Progenitor cell of endocrine pancreas (in vitro differentiated cells): ENCODE measurements at places on chromosomes 1 and 21.

DNA sequence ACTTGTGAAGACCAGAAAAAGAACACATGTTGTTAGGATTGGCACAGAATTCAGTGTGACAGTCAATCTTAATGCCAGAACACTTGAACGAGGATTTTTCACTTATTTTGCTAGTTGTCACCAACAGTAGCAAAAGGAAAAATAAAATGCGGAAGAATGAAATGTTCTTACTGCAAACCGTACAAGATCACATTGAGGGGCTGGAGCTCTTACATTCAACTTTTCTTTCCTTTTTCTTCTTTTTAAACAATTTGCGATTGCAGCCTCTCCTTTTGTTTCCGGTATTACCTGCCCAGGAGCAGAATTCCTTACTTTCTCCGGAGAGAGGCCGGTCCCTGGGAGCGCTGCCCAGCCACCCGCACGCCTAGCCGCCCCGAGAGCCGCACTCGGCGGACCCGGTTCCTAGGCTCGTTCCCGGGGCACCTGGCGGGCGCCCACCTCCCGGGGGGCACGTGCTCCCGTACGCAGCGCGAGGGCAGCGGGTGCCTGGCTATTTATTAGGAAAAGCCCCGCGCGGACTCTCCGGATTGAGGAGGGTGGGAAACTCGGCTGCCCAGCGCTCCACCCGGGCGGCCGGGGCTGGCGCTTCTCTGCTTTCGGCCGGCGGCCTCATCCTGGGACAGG is 1.2 kb upstream of the CAMTA1 start:
- no peak for DNase-seq

DNA sequence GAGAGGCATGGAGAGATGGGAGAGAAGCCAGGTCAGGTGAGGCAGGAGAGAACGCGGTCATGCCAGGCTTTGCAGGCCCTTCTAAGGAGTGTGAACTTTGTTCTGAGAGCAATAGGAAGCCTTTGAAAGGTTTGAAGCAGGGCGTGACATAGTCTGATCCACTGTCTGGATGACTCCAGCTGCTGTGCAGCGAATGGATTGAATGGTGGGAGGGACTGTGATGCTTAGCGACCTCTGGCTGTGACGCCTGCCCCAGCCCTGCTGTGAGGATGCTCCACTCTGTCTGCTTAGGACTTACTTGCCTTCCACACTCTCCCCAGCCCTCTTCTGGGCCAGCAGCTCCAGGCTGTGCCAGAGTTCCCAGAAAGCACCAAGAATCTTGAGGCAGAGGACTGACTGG is 41.8 kb upstream of the POU3F1 start:
- no peak for DNase-seq

- no peak for DNase-seq
Measured at GRCh38 chr1:55418208-55419000, 203.2 kb upstream of the USP24 start.

DNA sequence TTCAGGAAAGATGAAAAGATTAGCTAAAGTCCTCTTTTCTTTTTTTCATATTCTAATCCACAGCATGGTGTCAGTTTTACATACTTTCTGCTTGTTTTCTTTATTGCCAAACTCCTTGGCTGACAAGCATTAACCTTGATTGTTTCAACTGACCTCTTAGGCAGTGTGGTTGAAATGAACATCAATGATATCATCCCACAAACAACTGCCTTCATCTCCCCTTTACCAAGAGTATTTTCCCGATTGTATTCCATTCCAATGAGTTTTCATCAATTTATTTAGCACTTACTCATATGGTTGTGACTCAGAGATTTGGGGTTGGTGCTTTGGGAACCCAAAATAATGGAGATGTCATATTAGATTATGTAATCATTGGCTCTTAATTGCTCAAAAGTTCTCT is 71.8 kb downstream of the SPAG17 start:
- DNase-seq: no peak

DNA sequence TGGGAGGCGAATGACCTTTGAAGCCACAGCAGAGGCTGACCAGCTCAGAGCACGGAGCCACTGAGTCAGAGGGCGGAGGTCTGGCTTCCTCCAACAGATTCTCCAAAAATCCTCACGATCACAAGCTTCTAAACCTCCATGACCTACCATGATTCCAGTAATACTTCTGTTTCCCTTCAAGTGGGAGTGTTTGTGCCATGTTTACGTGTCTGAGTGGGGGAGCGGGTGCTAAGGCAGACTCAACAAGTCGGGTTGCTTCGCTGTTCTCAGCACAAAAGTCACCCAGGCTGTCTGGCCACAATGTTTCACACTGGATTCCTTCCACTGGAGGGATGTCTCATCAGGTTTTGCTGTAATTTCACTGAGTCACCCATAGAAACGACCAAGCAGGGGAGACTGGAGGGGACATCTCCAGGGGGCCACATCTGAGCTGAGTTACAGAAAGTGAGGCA is 86.2 kb downstream of the SLC66A1 start:
- no peak for DNase-seq

DNA sequence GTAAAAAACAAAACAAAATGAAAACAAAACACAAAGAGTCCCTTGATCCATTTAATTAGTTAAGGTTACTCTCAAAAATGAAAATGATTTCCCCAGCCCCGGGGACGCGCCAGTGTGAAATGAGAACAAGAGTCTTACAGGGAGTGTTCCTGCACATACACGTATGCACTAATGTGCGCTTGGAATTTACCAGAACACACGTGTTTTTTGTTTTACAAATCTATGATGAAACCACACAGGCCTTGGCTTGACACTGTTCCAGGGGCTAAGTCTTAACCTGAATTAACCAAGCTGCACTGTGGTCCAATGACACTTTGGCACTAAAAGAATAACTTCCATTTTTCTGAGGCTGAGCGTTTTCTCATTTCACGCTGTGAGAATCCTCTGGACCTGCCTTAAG is 63.7 kb downstream of the SLC45A1 start:
- no peak for DNase-seq

DNA sequence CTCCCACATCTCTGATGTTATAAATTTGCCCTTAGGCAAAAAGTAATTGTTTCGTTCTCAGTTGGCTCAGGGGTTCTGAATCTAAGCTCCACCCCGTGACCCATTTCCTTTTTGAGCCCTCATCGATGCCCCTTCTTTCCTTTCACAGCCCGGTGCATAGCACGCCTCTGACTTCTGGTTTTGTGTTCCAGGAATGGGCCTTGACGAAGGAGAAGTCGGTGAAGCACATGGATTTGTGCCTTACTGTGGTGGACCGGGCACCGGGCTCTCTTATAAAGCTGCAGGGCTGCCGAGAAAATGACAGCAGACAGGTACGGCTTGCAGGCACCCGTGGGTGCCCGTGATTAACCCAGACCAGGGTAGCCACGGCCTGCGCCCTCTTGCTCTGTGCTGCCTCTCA is 151.9 kb downstream of the PGBD5 start:
- no peak for DNase-seq

DNA sequence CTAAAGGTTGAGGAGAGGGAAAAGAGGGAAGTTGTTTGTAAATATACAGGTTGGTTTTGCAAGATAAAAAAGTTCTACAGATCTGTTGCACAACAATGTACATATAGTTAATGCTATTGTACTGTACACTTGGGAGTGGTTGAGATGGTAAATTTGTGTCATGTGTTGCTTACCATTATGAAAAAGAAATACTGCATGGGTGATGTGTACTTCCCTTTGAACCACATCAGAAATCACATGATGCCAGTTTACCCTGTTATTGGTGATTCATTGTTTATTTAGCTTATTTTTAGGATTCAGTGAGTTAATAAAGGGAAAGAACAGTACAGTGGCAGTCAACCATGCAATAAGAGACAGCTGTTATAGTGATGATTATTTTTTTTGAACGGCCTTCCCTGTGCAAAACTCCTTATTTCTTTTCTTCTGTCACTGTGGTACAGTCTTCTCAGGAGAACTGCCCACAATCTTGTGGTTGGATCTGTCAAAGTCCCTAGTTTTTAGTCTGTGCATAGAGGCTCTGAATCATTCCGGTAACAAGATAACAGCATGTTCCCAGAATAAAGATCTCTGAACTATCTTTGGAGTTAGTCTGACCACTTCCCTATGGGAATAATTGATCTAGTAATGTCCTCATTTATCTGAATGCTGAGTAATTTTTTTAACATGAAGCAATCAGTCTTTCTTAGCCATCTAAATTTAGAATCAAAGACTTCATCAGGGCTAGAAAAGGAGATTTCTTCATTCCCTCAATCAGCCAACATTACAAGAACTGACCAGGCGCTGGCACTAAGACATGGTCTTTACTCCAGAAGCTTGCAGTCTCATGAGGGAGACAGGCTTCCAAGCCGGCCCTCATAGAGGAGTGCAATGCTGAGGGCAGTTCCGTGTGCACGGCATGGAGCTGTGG is 84.2 kb downstream of the SH3GLB1 start:
- no peak for DNase-seq

DNA sequence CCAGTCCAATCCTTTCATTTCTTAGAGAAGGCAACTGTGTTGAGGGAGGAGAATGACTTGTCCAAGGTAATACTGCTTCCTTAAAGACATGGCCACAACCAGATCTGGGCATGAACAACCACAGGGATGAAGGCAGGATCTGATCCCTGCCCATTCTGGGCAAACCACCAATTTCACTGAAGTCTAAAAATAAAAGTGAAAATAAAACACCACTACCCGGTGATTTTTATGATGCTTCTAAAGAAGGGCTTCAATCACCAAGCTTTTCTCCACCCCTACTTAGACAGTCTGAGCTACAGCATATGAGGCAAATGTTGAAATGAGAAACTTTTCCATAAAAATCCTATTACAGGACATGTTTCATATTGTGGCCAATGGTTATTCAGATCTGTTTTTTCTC is 133.0 kb downstream of the PTPN14 start:
- DNase-seq: no peak

DNA sequence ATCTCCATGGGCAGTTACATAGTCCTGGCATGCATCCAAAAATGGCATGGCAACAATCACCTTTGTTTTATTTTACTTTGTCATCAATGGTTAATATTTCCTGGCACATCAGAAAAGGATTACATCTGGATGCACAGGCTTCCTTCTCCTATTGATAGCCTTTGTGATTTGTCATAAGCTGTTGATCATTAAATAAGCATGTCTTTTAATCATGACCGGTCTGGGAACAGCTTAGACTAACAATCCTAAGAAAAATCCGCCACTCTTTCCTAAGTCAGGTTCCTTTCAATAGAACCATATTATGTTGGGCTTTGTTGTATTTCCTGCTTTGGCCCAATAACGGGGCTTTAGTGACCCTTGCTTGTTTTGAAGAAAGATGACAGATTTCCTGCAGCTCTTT is 330.6 kb downstream of the DUSP10 start:
- no peak for DNase-seq

DNA sequence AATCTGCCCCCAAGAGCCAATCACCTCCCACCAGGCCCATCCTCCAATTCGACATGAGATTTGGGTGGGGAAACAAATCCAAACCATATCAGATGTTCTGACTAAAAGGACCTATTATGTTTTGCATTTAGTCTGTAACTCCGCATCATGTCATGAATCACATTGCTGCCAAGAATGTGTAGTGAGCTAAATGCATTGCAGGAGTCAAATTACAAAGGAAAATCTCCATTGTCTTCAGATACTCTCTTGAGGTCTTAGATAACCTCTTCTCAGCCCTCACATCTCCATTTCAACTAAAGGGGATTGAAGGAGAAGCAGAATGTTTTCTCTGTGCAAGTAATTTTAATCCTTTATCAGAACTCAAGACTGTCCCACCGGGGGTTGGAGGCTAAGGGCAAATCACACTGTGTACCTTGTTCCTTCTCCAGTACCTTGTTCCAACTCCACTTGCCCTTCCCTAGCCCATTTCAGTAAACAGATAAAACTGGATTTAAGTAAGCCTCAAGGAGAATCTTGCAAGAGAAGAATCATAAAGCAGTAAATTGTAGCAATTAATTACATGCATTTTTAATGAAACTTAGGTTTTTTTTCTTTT is 34.1 kb downstream of the EXTL2 start:
- DNase-seq: no peak

- DNase-seq: no peak
Measured at GRCh38 chr1:10522322-10522860, 47.6 kb downstream of the PEX14 start.

- DNase-seq: no peak
Measured at GRCh38 chr1:193036337-193037047, 22.7 kb downstream of the UCHL5 start.

- no peak for DNase-seq
Measured at GRCh38 chr1:53112861-53113260, 29.6 kb downstream of the SLC1A7 start.

- no peak for DNase-seq
Measured at GRCh38 chr1:31581821-31582810, 5.8 kb downstream of the TINAGL1 start.

GRCh38 chr1:27153549-27153886 is 1.4 kb downstream of the SLC9A1 start:
- DNase-seq: no peak

GRCh38 chr1:227951624-227952373 is 4.1 kb upstream of the WNT9A start:
- DNase-seq: peak; percentile 6

GRCh38 chr1:36137776-36138175 is 11.5 kb downstream of the TRAPPC3 start:
- no peak for DNase-seq

DNA sequence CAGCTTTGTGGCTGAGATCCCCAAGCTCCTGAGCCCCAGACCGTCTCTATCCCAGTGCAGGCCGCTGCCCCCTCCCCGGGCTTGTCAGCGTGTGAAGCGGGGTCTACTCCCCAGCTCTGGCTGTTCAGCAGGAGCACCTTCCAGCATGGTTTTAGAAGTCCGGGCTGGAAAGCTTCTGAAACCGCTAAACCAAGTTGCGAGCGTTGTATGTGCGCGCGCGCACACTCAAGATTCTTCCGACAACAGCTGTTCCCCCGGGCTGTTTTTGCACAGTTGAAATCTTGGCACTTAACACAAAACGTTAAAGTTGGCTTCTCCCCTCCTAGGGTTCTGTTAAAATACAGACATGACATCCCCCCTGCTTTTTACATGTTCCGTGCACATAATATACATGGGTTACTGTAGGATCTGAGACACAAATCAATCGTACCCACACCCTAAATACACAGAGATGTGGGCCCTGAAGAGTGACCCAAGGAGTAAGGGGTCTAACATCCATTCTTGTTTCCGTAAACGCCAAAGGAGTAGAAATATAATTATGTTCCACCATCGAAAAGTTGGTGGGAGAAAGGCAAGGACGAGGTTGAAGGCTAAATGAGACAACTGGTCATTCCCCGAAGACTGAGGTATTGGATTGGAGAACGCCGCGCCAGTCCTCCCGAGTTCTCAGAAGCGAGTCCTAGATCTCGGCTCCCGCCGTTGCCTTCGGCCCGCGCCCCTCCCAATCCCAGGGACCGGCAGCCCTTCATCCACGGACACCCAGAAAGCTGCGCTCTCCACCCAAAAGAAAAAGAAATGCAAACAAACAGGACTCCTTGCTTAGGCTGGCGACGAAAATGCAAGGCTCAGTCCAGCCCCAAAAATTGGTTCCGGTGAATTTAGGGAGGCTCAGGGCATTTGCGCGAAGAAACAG is 1.3 kb downstream of the TBX15 start:
- no peak for DNase-seq

- DNase-seq: no peak
Measured at GRCh38 chr1:6408023-6408422, 11.7 kb downstream of the HES2 start.

GRCh38 chr1:185096531-185096930 is 51.2 kb downstream of the RNF2 start:
- no peak for DNase-seq

GRCh38 chr1:204343802-204344201 is 15.9 kb downstream of the PLEKHA6 start:
- no peak for DNase-seq
